ENCODE measurements at places on chromosomes 2 and 18.

DNA sequence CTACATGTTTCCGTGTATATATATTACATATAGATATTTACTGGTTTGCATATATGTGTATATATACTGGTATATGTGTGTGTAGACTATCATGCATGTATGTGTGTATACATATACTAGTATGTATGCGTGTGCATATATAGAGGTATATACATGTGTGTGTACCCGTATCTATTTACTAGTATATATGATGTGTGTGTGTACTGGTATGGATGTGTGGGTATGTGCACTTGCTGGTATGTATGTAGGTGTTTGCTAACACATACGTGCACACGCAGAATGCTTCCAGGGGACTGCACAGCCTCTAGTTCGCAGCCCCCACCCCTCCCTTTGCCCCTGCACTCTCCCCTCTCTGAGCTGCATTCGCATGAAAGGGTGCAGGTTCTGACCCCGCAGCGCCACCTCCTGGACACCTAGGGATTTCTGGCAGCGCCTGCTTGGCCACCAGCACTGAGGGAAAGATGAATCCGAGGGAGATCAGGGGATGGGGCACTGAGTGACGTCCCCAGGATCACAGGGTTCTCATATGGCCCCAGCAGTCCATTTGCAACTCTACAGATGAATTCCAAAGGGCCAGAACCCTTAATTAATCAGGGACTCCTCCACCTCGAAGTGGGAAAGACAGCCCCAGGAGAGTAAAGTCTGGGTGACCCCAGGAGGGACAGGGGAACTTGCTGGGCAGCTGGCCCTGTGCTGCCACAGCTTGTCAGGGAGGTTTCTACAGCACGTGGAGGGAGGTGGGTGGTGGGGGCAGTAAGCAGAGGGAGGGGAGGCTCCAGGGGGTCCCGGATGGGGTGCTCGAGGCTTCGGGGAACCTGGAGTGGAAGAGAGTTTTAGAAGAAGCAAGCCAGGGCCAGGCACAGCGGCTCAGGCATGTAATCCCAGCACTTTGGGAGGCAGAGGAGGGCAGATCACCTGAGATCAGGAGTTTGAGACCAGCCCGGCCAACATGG lies 66.8 kb upstream of the ASAP2 start:
- peak; percentile 29 for DNase-seq

DNA sequence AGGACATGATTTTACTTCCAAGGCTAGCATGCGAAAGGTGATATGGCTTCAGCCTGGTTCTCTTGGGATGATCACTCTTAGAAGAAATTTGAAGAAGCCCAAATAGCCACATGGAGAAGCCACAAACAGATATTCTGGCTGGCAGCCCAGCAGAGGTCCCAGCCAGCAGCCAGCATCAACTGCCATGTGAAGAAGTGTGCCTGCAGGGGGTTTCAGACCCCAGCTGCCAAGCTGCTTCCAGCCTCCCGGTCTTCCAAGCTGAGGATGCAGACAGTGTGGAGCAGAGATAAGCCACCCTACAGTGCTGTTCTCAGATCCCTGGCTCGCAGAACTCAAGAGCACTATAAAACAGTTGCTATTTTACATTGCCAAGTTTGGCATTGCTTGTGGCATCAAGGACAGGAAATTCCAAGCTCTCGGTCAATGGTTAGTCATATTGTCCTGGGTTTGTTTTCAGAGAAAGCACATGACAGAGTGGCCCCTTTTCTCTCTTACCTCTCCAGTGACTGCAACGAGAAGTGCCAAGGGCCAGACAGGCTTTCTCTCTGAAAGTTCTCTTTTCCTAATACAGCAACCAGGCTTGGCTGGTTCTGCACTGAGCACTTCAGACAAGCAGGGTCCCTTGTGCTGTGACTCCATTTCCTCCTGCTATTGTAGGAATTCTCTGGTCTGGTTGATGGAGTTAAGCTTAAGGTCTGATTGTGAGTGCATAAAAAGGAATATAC lies 223.7 kb downstream of the ANKRD30B start:
- DNase-seq, result peak; percentile 46

- no peak for DNase-seq
Observed at GRCh38 chr2:70566906-70567305, 13.3 kb upstream of the TGFA start.

DNA sequence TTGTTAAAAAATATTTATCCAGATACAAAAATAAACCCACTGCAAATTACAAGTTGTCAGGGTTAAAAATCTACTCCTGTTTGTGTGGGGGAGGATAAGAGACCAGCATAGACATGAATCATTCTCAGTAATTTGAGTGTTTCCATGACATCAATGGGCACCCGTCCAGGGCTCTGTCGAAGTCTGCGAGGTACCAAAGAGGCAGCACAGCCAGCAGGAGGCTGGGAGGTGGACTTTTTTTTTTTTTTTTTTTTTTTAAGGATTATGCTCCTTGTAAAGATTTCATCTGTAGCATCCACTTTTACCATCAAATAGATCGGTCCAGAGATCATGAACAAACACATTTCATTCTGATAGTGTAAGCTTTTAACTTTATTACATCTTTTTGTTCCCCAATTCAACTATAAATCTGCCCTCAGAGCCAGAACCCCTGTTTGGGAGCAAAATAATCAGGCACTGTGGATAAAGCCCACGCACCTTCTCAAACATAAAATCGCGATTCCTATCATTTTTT lies 182.0 kb downstream of the TCF4 start:
- peak; percentile 90 for DNase-seq

- no peak for DNase-seq
Observed at GRCh38 chr2:172153156-172153555, 50.5 kb upstream of the DLX2 start.

GRCh38 chr2:239727182-239727775 lies 297.9 kb downstream of the NDUFA10 start:
- DNase-seq, result no peak

DNA sequence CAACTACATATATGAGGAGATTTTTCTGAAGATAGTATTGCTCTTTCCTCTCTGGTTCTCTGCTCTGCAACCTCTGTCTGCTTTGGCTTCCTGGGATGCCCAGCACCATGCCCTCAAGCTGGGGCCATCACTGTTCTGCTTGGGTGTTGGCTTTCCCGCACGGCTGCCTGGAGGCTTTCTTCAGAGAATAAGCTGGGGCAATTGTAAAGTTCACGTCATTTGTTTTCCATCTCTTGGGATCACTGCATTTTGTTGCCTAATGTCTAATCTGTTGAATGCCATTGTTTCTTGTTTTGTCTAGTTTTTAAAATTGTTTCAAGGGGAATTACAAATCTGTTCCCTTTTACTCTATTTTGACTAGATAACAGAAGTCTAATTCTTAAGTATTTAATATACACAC lies 437.3 kb upstream of the NRP2 start:
- no peak for DNase-seq

DNA sequence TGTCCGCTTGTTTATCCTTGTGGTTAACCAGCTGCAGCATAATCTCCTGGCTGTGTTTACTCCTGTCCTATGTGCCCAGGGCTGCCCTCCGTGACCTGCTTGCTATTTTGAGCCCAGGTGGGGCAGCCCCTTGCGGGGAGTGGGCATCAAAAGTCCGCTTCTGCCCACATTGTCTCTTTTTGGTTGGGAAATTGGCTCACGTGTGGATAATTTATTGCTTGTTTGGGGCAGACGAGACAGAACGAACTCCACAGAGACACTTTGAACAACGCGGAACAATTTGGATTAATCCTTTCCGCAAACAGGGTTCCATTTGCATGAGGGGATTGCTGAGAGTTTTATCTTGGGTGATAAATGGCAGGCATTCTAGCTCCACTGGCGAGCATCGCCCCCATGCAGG lies 8.1 kb upstream of the CXCR4 start:
- no peak for DNase-seq
